ENCODE measurements at places on chromosomes 16 and 17. TPM values are rescaled to one million over a fixed set of nuclear protein-coding genes. Genes with fewer than 3 reads are reported as not detected.

The ALG1 gene
- 37.7 TPM for total RNA-seq

GRCh38 chr17:7882068-7882467 lies 6.5 kb upstream of the CHD3 start:
- DNase-seq: no peak

The NPIPA3 gene
- total RNA-seq: 0.54 TPM

DNA sequence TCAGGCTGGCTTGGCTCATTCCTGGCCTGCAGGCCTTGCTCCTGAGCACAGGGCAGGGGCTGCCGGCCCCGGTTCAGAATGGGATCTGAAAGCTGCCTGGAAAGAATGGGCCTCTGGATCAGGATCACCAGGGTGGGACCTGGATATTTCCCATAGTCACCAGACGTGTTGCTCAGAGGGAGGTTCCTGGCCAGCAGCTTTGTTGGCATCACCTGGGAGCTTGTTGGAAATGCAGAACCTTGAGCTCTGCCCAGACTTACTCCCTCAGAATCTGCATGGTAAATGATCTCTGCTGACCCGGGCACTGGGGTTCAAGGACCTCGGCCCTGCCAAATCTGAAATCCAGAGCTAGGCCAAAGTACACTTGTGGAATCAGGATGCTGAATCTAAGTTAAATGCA lies 29.5 kb upstream of the MED9 start:
- no peak for DNase-seq

DNA sequence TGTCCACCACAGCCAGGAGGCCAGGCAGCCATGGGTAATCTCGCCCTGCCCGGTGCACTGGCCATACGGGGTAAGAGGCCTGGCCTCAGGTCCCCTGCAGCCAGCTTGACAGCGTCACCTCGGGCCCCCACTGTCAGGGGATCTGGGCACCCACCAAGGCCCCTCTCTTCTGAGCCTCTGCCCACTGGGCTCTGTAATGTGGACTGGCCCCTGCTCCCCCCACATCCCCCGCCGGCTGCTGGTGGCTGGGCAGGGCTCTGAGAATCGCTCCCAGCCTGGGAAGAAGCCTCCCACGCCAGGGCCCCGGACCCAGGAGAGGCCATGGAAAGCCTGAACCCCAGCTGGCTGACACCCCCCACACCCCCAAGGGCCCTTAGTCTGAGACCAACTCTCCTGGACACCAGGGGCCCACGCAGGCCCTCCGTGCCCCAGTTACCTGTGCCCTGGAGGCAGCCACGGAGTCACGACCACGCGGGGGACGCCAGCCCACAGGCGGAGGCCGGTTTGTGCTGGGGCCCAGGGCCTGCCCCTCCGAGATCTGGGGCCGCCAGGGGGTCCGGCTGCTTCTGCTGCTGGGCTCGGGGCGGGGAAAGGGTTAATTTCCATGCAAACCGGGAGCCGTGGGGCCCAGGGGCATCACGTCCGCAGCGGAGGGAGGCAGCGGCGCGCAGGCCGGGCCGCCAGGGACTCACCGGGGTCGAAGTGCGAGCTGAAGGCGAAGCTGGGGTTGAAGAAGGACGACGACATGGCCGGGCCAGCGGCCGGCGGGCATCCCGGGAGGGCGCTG lies at the start of gene PVALEF:
Gene PVALEF, plus strand, starts transcription at position 262 of the 787 bp plus-strand sequence. CDS start 15,720 bp downstream, outside the sequence.
- no peak for DNase-seq

- DNase-seq: no peak
These were observed 14.2 kb upstream of the MSI2 start for GRCh38 chr17:57242148-57242547.

All from fibroblast of the aortic adventitia (primary cell).